Right kidney (tissue), 9 donors: ENCODE measurements at places on chromosomes 2 and 18.
A peak's percentile ranks its signal among the peaks of the same experiment; 100 is the strongest.

DNA sequence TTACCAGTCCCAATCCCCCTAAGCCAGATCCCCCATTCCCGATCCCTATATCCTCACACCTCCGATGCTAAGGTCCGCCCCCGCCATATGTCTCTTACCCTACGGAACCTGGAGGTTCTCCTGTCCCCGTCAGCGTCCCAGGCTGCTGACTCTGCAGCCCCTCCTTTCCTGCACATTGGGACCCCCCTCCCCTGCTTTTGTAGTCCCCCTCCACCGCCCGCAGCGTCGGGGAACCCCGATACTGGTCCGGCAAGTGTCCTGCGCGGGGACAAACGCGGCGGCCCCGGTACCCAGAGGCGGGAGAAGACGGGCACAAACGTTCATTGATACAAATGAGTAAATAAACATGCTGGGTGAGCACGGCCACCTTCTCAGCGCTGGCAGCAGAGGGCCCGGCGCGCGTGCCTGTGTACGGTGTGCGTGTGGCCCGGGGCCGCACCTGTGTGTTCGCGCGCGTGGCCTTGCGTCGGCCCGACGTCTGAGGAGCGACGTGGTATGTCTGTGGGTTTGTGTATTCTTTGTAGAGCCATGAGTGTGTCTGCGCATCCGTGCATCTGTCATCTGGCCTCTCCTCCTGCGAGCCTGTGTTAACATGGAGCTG lies 2.0 kb upstream of the CYP26B1 start:
- DNase-seq: peak; percentile 77

- no peak for DNase-seq
Measured at GRCh38 chr2:196148736-196149135, 22.6 kb downstream of the STK17B start.

DNA sequence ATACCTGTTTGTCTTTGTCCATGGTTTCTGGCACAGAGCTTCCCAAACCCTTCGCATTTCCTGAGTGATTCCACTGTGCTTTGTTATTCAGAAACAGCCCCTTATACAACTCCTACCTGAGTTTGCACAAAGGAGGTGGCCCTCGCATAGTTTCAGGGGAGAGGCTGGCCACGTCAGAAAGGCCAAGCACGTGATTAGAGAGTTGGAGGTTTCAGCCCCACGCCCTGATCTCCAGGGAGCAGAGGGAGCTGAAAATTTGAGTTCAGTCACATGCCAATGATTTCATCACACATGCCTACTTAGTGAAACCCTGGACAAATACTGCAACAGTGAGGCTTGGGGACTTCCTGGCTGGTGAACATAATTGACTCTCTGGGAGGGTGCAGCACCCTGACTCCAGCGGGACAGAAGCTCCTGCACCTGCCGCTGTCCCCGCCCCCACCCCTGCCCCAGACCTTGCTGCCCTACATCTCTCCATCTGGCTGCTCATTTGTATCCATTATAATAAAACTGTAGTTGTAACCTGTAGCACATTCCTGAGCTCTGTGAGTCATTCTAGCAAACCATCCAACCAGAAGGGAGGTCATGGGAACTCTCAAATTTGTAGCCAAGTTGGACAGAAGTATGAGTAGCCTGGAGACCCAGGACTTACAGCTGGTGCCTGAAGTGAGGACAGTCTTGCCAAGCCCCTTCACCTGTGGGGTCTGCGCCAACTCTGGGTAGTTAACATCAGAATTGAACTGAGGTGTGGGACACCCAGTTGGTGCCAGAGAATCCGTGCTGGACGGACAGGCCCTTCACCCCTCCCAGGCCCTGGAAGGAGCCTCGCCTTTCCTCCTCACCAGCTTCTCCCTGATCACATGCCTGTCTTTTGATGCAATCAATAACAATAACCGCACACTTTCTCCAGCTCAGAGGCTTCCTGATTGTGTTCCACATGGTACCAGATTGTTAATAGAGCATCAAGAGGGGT lies 224.3 kb downstream of the ANAPC1 start:
- DNase-seq: peak; percentile 61

GRCh38 chr2:55425431-55425831 lies 5.8 kb upstream of the CCDC88A start:
- no peak for DNase-seq

DNA sequence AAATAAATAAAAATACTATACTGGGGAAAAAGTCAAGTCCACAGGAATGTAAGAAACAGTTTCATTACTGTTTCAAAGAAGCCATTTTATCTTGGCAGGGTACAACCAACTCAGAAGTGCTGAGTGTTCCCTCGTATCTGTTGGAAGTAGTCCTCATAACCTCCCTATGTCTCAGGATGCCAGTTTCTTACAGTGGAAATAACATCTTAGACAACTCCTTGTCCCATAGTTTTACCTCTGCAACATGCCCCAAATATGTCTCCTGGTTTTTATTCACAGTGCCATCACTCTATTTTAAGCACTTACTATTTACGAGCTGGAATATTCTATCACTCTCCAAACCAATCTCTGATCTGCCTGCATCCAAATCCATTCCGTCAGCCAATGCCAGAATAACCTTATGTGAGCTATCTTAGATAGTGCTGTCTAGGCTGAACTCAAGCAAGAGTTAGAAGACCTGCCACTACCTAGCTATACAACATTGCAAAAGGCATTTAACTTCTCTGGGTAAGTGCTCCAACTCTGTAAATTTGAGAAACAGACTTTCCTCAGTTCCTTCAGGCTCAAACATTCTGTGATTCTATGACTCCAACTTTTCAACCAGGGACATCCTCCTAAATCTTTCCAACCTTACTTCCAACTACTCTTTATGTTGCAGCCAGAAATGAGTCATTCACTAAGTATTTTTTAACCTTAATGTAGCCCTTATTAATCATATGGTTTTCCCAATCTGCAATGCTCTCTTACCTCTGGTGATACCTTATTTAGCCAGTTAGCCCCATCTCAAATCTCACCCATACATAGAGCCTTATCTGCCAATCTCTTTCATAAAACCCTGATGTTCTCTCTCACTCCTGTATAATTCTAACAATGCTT lies 66.7 kb downstream of the RTN4 start:
- DNase-seq: no peak

DNA sequence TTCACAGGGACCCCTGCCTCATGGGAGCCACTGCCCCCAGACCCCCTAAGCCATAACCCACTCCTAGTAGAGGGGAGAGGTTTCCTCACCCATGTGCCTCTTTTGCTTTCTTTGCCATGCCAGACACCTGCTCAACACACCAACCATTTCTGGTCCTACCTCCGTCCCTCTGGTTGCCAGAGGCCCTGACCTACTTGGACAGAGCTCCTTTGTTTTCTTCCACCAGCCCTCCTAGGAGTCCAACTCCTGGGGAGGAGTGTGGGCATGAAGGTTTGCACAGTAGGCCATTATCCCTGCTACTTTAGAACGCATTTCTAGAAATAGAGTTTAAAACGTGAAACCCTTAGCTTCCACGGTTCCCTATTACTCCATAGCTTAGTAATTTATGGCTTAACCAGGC lies 76.6 kb upstream of the FAM237A start:
- no peak for DNase-seq
